ENCODE measurements at places on chromosomes 2 and 18.

DNA sequence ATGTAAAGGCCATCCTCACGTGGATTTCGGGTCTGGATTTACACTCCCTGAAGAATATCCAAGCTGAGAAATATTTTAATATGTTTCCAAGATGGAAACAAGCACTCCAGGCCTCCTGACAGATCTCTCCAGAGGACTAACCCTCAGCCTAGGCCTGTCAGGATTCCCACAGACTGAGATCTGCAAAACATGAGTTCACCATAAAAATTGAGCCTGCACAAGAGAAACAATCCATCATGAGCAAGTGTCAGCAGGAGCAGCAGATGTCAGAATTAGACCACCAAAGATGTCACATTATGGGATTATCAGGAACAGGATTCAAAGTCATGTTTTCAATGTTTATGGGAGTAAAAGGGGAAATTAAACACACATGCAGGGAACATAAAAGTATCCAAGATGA lies 191.3 kb downstream of the TFCP2L1 start:
- DNase-seq: no peak

DNA sequence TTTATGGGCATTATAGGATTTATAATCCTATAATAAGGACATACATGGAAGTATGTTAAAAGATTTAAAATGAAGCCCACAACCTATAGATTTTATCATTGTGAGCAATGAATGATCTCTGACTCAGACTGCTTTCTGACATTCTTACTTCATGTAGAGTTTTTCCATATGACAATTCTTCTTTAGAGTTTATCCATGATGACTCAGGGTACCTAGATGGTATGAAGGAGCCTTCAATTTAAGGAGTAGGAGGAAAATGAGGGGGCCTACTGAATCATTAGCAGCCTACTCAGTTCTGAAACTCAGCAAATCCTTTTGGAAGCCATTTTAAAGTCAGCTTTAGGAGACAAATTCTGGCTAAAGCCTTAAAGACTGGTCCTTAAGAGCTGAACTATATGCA lies 10.4 kb downstream of the PELI1 start:
- DNase-seq: no peak

- DNase-seq: no peak
Measured at GRCh38 chr2:68663371-68664156, 20.2 kb downstream of the PROKR1 start.

DNA sequence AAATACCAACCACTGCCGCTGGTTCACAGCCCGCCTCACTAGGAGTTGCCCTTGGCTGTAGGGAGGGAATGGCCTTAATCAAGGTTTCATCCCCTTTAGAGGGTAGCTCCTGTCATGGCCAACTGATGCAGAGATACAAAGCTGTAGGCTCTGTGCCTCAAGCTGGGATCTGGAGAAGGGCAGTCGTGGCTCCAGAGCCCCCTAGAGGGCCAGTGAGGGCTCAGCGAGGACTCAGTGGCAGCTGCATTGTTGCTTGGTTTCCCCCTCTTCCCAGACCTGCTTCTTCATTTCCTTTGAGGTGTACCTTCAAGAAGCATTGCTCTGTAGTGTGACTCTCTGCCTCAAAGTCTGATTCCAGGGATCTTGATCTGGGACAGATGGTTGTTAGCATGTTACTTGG lies 302.1 kb downstream of the LPIN1 start:
- DNase-seq: no peak

GRCh38 chr18:27785815-27786471 lies 391.0 kb downstream of the CDH2 start:
- no peak for DNase-seq

- DNase-seq: no peak
Measured at GRCh38 chr2:191474464-191474863, 203.5 kb upstream of the NABP1 start.

DNA sequence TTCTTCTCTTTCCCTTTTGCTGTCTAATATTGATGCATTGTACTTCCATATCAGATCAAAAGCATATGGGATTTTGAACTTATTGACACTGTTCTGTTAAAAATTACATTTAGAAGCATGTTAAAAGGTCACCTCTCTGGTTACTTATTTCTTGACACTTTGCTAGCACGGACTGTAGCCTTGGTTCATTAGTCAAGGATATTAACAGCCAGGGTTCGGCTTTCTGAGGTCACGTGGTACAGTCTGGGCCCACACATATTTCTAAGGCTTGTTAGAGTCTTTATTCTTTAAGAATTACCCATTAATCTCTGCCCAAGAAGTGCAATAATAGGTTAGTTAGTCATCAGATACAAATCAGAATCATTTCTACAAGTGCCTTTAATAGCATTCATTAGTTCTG lies 1035.8 kb upstream of the FANCL start:
- no peak for DNase-seq

- no peak for DNase-seq
Measured at GRCh38 chr2:241895712-241896641, 26.4 kb downstream of the RTP5 start.

DNA sequence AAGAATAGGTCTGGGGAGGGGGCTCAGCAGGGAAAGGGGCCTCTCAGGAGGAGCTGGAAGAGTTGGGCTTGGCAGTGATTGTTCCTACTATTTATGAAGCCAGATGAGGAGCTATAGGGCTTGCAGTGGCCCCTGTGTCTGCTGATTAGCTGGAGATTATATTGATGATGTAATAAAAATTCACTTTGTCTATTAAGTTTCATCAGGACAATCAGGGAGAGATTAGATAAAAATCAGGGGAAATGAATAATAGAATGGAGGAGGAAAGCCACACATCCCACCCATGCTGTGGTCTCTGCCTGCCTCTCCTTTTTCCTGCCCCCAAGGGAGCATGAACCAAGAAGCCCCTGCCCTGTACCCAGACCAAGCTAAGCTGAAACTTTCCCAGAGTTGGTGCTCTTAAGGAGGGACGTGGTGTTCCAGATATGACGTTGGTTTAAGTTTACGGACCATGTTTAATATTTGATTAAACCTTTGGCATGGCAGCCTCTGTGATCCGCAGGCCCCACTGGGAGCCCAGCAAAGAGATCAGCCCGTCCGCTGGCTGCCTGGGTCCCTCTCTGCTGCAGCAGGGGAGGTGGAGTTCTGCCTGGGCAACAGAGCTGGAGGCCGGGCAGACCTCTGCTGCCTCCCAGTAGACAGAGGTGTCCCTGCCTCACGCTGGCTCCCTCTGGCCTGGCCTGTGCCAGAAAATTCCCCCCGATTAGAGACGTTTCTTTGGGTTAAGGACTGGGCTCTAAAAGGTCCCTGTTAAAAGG lies 15.3 kb downstream of the CELF4 start:
- no peak for DNase-seq

DNA sequence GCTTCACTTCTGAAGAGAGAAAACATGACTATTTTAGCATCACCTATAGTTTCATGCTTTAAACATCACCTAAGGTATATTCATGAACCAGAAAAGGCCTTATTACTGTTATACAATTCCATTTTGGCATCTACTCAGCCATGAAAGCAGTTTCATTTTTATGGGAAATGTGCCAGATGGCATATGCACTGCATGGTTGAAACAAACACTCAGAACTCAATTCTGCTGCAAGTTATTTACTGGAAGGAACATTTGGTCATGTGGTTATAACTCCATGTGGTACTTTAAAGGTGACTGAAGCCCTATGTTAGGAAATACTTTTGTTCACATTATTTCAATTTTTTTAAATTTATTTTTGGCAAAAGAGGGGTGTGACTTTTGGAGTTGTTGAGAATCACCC lies 287.5 kb upstream of the CRIM1 start:
- DNase-seq: no peak

DNA sequence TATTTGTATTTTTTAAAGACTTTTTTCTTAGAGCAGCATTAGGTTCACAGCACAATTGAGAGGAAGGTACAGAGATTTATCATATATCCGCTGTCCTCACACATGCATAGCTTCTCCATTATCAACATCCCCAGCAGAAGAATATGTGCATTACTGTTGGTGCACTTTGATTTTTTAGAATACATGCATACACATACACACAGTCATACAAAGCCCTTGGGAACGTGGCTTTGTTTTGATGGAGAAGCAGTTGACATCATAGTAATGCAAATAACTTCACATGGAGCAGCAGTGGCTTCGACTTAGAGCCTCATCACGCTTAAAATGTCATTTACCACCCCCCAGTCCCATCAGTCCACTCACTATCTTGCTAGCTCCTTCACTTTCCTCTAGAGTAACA lies 26.5 kb downstream of the CYP26B1 start:
- no peak for DNase-seq

DNA sequence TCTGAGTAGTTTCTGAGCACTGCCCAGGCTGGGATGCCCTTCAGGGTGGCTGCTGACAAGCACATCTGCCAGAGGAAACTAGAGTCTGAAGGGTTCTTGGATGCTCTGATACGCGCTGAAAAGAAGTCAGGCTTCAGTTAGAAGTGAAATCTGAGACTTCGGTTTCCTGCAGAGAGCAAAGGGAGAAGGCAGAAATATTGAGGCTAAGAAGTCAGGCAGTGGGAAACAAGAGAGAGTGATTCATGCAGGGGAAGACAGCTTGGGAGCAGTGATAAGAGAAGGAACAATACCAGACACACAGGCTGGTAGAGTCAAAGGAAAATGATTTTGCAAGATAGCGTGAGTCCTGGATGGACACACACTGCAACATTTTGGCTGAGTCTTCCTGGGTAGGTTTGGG lies 51.0 kb upstream of the BOD1L2 start:
- no peak for DNase-seq

DNA sequence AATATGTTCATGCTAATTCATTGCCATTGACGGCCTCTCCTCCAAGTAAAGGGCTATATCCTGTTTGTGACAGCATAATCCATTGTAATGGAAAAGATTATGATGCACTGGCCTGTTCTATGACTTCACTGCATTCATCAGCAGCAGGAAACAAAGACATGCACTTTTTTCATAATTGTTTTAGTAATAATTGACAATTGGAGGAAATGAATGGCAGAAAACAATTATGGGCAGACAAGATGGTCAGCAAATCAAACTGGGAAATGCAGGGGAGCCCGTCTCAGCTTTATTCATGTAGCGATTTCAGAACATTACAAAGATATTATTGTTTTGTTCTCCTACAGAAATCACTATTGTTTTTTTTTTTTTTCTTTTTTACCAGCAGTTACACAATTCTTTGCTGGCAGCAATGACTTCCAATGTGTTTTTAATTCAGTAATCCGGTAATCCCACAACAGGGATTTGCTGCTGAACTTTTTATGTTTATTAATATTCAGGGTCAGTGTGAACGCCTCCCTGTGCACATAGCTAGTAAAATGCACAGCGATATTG lies 33.8 kb upstream of the RASGRP3 start:
- DNase-seq: peak; percentile 48

DNA sequence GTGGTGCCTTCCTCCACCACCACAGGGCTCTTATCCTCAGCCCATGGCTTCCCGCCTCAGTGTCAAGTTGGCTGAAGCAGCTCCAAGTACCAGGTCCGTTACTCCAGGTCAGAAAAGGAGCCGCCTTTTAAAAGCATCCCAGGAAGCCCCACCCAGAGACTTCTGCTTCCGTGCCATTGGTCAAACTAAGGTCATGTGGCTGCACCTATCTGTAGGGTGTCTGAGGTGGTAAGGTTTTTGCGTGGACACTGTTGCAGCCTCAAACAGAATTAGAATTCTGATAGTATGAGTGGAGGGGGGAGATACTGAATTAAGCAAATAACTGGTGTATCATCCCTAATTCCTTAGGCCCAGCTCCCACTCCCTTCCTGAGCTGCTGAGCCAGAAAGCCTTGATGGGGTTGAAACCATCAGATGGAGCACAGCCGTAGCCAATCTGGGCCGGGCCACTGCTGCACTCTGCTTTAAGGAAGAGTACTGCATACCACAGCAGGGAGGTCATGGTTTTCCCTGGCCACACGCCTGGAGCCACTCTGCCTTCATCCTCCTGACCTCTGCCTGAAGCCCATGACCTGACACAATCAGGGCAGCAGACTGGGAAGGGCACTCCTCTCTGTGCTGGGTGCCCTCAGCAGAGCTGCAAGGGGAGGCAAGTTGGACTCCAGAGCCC lies 8.4 kb downstream of the TMEM247 start:
- peak; percentile 43 for DNase-seq

- DNase-seq: no peak
Measured at GRCh38 chr2:932320-933115, 18.1 kb upstream of the SNTG2 start.

DNA sequence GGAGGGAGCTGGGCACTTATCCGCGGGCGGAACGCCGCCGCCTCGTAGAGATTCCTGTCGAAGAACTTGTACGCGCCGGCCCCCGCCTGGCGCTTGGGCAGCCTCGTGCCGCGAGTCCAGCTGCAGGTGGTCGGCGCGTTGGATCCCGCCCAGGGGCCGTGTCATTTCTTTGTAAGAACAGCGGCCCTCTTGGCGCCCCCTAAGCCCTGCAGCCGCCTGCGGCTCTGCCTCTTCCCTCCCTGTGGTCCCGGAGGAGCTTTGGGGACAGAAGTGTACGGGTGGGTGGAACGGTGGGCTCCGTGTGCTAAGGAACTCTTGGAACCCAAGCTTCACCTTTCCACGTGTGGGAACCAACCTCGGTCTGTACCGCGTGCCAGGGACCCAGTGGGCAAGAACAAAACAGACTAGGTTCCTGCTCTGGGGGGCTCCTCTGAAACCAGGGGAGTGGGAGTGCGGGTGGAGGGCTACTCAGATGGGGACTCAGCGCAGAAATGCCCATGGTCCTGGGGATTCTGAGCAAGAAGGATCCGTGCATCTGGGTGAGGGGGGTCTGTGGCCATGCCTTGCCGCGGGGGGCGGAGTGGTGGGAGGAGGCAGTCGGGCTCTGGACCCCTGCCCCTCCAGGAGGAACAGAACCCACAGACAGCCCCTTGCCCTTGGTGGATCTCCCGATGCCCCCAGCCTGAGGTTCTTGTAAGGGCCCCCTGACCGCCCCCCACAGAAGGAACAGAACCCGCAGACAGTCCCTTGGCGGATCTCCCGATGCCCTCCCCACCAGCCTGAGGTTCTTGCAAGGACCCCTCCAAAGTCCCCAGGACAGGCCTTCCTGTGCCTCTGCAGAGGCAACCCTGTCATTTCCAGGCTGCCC lies 1.5 kb downstream of the GPC1 start:
- no peak for DNase-seq

- no peak for DNase-seq
Measured at GRCh38 chr2:18430996-18431748, 129.3 kb downstream of the RDH14 start.

DNA sequence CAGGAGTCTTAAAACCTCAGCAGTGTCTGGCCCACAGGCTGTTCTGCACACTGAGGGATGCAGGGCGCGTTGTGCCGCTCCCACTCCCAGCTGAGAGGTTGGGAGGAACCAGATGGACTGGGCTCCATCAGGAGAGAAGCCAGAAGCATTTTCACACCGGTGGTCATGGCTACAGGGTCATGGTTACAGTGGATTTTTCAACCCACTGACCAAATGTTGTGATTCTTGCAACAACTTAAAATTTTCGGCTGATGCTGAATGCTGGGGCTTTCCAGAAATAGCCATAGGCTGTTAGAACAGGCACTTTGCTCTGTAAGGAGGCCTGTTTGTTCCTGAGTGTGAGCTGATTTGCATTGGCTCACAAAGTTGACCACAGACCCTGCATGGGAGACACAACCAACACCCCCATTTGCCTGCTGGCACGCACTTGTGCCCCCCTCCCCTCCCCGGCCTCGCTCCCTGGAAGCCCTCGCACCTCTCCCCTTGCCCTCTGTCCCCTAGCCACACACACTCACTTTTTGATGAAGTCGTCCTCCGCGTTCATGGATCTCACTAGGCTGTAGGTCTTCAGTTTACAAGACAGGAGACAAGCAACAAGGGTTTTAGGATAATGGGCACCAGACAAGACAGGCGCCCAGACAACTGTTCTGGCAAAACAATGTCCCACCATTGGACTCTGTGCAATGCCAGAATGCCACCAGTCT lies 3.4 kb downstream of the LPIN1 start:
- DNase-seq: no peak
